ENCODE measurements at places on chromosomes 1 and 21.

- DNase-seq: no peak
These were observed 95.4 kb upstream of the KLHDC7A start for GRCh38 chr1:18385239-18385790.

GRCh38 chr1:203116091-203116820, 11.3 kb upstream of the ADORA1 start:
- no peak for DNase-seq

- DNase-seq: no peak
These were observed 49.9 kb upstream of the EDN2 start for GRCh38 chr1:41534181-41535076.

DNA sequence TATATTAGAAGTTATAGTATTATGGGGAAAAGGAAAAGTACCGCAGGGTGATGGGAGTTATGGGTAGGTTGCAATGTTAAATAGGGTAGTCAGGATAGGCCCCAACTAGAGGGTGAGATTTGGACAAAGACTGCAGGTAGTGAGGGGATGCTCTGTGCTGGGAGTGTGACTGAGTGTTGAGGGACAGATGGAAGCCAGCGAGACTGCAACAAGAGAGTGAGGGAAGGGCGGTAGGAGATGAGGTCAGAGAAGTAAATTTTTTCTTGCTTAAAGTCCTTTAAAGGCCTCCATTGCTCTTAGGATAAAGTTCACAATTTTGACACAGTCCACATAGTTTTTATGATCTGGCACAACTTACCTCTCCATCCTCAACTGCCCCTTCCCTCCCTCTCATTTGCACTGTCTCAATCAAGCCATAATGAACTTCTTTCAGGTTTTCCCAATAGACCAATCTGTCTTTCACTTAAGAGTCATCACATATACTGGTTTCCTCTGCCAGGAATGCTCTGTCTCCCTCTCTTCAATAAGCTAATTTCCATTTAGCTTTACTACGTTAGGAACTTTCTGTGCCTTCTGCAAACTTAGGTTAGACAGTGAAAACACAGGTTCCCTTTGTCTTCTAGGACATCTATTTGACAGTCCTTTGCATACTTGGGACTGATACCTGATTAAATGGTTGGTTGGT, 237.7 kb upstream of the CACYBP start:
- DNase-seq: no peak

- DNase-seq: no peak
These were observed 78.9 kb downstream of the OBSCN start for GRCh38 chr1:228286505-228287417.

DNA sequence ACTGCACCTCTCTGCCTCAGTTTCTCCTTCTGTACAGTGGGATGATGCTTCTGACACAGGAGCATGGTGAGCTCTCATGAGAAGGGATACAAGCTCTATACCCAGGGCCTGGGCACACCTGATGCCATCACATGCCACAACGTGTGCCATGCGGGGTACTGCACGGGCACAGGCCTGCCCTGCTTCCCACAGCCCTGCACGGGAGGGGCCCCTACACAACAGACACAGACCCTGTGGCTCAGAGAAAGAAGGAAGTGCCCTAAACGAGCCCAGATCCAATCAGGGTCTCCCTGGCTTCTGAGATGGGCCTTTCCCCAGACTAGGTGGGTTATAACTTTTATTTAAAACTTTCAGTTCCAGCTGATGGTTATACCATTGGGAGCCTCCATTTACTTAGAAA, 24.6 kb downstream of the C2CD2 start:
- no peak for DNase-seq

- no peak for DNase-seq
These were observed 43.5 kb downstream of the CDC42 start for GRCh38 chr1:22096036-22096435.

DNA sequence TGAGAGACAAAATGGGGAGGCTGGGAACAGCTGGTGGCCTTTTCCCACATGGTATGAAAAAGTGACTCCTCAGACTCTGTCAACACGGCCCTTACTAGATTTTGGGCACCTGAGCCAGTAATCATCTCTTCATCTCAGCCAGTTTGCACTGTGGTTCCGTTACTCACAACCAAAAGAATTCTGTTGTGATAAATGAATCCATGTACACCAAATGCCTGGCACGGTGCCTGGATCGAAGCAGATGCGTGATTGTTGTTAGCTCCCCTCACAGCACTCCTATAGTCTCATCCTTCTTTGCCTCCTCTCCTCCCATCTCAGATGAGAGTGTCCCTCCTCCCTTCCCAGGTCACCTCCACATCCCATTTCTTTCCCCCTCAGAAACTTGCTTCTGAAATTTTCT, 57.9 kb upstream of the GJB5 start:
- no peak for DNase-seq

DNA sequence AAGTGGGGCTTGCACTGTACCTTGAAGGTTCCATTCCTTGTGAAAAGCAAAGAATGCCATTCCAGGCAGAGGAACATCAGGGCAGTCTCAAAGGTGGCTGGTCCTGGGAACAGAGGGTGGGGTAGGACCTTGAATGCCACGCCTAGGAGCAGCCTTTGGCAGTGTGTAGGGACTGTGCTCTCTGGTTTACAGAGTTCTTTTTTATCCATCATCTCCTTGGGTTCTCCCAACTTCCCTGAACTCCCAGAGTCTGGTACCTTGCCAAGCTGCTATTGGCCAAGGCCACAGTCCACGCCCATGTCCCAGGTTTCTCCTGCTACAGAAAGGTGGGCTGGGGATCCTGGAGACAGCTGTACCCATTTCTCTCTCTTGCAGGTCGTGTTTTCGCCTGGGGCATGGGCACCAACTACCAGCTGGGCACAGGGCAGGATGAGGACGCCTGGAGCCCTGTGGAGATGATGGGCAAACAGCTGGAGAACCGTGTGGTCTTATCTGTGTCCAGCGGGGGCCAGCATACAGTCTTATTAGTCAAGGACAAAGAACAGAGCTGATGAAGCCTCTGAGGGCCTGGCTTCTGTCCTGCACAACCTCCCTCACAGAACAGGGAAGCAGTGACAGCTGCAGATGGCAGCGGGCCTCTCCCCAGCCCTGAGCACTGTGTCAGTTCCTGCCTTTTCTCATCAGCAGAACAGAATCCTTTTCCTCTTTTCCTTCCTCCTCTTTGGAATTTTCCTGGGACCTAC, 15.3 kb upstream of the TRNAU1AP start:
- no peak for DNase-seq

GRCh38 chr1:56638248-56638647, 6.9 kb upstream of the PRKAA2 start:
- no peak for DNase-seq

DNA sequence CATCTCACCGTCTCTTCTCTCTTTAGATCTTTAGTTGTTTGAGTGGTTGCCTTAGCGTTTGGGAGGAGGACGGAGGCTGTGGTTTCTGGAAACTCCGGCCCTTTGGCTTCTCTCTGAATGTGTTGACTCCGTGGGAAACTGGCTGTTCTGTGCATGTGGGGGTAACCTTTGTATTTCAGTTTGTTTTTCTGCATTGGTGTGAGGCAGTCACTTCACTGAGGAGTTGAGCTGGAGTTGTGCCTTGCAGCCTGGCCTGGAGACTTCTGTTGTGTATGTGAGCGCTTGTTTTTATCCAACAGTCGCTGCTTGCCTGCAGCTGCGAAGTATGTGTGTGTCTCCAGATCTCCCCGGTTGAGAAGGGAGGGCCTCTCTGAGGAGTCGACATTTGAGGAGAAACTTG, 33.6 kb downstream of the CLDN14 start:
- DNase-seq: no peak

DNA sequence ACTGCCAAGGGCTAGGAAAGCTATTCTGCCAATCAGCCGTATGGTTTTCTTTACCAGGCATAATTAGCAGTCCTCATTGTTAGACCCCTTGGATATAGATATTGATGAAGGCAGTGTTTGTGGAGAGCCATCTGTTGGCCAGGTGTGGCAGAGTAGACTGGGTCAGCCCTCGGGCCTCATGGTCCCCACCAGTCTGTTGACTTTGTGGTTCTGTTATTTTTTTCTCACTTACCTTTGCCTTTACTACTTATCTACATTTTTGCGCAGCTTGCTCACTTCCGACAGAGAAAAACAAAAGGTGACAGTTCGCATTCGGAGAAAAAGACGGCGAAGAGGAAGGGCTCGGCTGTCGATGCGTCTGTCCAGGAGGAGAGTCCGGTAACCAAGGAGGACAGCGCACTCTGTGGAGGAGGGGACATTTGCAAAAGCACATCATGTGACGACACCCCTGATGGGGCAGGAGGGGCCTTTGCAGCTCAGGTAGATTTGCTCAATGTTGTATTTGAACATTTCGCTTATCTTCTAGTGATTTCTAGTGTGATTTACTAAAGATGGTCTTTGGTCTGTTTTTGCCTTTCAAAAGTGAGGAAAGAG, 2.3 kb downstream of the PCNT start:
- no peak for DNase-seq

DNA sequence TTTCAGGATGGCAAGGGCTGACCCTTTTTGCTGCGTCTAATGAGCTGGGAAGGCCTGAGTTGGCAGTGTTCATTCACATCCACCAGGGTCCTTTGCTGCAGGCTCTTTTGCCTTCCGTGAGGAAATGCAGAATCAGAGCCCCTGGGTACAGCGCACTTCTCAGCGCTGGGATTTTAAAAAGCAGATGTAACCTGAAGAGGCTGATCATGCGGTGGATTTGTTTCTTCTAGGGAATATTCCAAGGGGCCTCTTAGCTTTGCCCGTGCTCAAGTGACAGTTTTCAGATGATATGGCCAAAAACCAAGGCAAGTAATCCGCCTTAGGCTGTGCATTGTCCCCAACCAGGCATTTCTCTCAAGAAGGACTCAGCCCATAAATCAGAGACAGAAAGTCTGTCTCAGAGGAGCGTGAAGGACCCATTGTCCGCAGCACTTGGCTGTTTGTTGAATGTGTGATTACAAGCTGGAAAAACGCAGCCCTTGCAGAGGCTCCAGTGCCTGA, 237.6 kb downstream of the PTPRC start:
- no peak for DNase-seq

DNA sequence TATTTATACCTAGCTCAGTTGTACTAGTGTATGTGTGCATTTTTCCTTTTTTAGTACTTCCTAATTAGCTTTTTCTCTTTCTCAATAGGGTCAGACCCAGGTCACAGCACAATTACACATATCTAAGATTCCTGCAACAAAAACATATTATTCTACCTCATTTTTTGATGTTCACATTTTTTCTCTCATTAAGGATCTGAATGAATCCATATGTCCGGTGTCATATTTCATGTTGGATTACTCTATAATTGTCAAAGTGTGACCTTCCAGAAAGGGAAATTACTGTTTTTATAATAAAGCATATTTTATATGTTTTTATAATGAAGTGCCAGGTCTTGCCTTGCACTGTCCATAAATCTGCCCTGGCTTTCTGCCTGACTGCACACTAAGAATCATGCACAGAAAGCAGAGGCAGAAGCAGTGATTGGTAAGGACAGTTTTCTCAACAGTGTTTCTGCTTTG, 143.7 kb downstream of the KCNT2 start:
- no peak for DNase-seq

GRCh38 chr21:34582506-34583150, 32.3 kb downstream of the RCAN1 start:
- DNase-seq: peak; percentile 42

DNA sequence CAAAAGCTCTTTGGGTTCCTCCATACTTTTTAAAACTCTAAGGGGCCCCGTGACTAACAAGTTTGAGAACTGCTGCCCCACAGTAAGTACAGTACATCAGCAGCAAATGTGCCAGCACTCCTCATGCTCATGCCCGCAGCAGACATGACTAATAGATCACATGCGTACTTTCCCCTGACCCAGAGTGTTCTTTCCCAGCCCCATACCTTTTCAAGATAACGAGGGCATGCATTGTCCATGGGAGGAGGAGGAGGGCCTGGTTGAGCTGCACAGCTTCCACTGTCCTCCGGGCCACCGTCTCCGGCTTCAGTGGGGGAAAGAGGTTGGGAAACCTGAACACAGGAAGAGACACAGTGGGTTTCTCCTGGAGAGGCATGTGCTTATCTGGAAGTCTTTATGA, 45.5 kb downstream of the DHRS3 start:
- no peak for DNase-seq

- DNase-seq: no peak
These were observed 53.4 kb downstream of the AGPAT3 start for GRCh38 chr21:43918385-43918947.

DNA sequence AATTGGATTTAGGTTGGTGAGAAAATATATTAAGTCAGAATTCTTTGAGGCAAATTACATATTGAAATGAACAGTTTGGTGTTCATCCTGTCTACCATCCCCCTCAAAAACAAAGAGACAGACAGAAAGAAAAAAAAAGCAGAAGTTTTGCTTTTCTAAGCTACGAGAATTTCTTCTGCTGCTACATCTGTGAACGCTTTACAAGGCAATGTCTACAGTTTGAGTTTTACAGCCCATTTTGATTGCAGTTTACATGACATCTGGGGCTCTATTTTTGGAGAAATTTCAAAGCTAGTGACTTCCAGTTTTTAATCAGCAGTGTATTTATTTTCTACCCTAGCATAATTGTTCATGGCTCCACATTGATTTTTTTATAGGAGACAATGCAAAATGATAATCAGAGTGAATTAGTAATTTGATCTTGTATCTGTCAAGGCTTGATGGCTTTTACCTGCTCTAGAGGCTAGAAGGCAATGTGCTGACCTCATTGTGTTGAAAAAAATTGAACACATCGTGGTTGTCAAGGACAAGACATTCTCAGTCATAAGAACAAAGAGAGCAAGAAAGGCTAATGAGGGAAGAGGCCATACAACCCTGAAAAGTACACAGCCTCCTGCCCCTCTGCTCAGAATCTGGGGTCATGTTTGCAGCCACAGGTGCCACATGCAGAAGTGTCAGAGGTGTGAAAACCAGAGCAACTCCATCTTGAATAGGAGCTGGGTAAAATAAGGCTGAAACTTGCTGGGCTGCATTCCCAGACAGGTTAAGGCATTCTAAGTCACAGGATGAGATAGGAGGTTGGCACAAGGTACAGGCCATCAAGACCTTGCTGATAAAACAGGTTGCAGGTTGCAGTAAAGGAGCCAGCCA, 201.0 kb upstream of the CAMK1G start:
- DNase-seq: no peak

- no peak for DNase-seq
These were observed 376 bp downstream of the AVPR1B start for GRCh38 chr1:206116873-206117150.

DNA sequence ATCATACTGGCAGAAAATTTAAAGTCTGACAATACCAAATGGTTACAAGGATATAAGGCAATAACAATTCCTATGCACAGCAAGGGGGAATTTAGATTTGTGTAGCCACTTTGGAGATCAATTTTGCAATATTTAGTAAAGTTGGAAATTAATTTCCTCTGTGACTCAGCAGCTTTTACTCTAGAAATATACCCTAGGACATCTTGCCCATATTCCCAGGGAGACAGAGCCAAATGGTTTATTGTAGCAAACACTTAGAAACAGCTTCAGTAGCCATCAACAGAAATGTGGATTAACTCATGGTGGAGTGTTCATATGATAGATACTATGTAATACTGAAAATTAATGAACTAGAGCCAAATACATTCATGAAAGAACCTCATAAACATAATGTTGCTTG, 104.6 kb downstream of the BACH1 start:
- no peak for DNase-seq

All from amniotic stem cell (primary cell).